ENCODE measurements at places on chromosomes 7 and 10. TPM values are rescaled to one million over a fixed set of nuclear protein-coding genes. Genes with fewer than 3 reads are reported as not detected.

Gene HMX2
- not detected for total RNA-seq

Gene PNLIPRP1
- not detected for total RNA-seq

Gene PDE1C
- total RNA-seq, result 0.33 TPM

Gene CALHM3
- total RNA-seq, result not detected

Gene MRLN
- not detected for total RNA-seq

Gene SNCG
- total RNA-seq, result 542 TPM

Gene CCDC7
- total RNA-seq, result 16.6 TPM

Gene OR2A1
- 0.14 TPM for total RNA-seq

Gene RINT1
- 12.1 TPM for total RNA-seq

DNA sequence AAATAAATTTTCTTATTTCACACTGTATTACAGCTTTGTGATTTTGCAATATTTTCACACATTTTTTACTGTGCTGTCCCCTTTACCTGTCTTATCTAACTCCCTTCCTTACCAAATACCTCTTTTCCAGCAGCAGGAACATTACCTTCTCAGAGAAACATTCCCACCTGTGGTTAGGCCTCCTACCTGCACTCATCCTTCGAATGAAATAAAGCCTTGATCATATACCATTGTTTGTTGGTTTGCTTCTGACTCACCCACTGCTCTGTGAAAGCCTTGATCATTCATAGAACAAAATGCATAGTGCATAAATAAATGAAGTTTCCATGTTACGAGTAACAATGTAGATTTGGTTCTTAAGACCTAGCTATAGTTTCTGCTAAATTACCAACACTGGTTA is 256.3 kb downstream of the ARL4A start:
- H3K4me3 ChIP-seq, result no peak overlapping the region
- H3K27ac ChIP-seq, result no peak overlapping the region
- H3K27me3 ChIP-seq, result no peaks in the 10 kb centered on the region
- H3K4me1 ChIP-seq, result no peaks in the 10 kb centered on the region
- H3K36me3 ChIP-seq, result no peaks in the 10 kb centered on the region

GRCh38 chr10:17454161-17455014 is at the start of gene ST8SIA6:
Gene ST8SIA6 (minus strand): TSS chr10:17454595. CDS start chr10:17454255, 340 bp downstream.
- DNase-seq, result no peak
- no peak within 1 kb of the TSS for H3K4me3 ChIP-seq
- no peaks in the 10 kb centered on the region for H3K36me3 ChIP-seq
- H3K27ac ChIP-seq, result no peak within 1 kb of the TSS
- peaks cover 3% of the 10 kb centered on the region for H3K4me1 ChIP-seq

- H3K27ac ChIP-seq, result peak overlapping the region; percentile 48
- peaks cover 35% of the 10 kb centered on the region for H3K4me1 ChIP-seq
- H3K4me3 ChIP-seq, result no peak overlapping the region
- no peaks in the 10 kb centered on the region for H3K27me3 ChIP-seq
- peaks cover 11% of the 10 kb centered on the region for H3K36me3 ChIP-seq
These were observed 25.5 kb downstream of the VSIR start for GRCh38 chr10:71747551-71748523.

- peak; percentile 55 for DNase-seq
- no peaks in the 10 kb centered on the region for H3K4me1 ChIP-seq
- H3K36me3 ChIP-seq, result no peaks in the 10 kb centered on the region
- H3K4me3 ChIP-seq, result no peak overlapping the region
- H3K27ac ChIP-seq, result no peak overlapping the region
These were observed 84.9 kb upstream of the ADRB1 start for GRCh38 chr10:113958631-113959382.

GRCh38 chr10:128576943-128577670 is 450.9 kb upstream of the MKI67 start:
- H3K36me3 ChIP-seq, result no peaks in the 10 kb centered on the region
- peaks cover 2% of the 10 kb centered on the region for H3K27me3 ChIP-seq
- H3K4me1 ChIP-seq, result no peaks in the 10 kb centered on the region
- DNase-seq, result no peak

DNA sequence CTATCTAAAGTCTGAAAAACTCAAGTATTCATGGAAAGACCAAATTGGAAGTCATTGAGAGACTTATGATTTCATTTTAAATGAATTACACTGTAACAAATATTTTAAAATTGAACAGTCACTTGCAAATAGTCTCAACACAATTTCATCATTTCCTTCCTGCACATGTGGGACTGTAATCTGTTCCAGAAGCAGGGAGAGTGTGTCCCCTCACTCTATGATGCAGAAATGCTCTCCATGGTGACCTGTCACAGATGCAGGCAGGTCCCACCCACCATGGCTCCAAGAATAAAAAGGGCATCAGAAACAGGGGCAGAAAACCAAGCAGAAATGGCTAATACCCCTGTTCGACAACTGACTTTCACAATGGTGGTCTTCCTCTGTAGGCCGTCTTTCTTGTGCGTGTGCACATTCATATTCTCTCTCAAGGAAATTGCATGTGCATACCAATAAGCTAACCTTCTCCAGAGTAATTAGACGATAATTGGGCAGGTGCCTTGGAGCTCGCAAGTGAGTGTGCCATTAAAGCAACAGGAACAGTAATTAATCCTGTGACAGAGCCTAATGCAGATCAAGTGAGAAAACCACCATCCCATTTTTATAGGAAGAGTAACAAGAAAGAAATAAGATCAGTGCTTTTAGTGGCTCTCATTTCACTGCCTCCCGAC is 170.9 kb downstream of the ZMYND11 start:
- no peaks in the 10 kb centered on the region for H3K36me3 ChIP-seq
- no peak overlapping the region for H3K4me3 ChIP-seq
- no peak for DNase-seq
- H3K4me1 ChIP-seq, result peaks cover 12% of the 10 kb centered on the region
- H3K27ac ChIP-seq, result no peak overlapping the region
- H3K27me3 ChIP-seq, result no peaks in the 10 kb centered on the region

GRCh38 chr10:103442031-103442461 is 10.1 kb downstream of the CALHM2 start:
- no peak overlapping the region for H3K4me3 ChIP-seq
- no peaks in the 10 kb centered on the region for H3K27me3 ChIP-seq
- H3K36me3 ChIP-seq, result no peaks in the 10 kb centered on the region
- H3K27ac ChIP-seq, result peak overlapping the region; percentile 51
- peak; percentile 91 for DNase-seq

- H3K27me3 ChIP-seq, result no peaks in the 10 kb centered on the region
- H3K4me1 ChIP-seq, result peaks cover 57% of the 10 kb centered on the region
- no peaks in the 10 kb centered on the region for H3K36me3 ChIP-seq
- DNase-seq, result no peak
These were observed 17.0 kb downstream of the DNAJB12 start for GRCh38 chr10:72337722-72338121.

- H3K27ac ChIP-seq, result no peak overlapping the region
- H3K4me1 ChIP-seq, result no peaks in the 10 kb centered on the region
- no peaks in the 10 kb centered on the region for H3K36me3 ChIP-seq
- DNase-seq, result no peak
- H3K4me3 ChIP-seq, result no peak overlapping the region
- peaks cover 6% of the 10 kb centered on the region for H3K27me3 ChIP-seq
These were observed 958 bp downstream of the ANKRD1 start for GRCh38 chr10:90919683-90920574.

DNA sequence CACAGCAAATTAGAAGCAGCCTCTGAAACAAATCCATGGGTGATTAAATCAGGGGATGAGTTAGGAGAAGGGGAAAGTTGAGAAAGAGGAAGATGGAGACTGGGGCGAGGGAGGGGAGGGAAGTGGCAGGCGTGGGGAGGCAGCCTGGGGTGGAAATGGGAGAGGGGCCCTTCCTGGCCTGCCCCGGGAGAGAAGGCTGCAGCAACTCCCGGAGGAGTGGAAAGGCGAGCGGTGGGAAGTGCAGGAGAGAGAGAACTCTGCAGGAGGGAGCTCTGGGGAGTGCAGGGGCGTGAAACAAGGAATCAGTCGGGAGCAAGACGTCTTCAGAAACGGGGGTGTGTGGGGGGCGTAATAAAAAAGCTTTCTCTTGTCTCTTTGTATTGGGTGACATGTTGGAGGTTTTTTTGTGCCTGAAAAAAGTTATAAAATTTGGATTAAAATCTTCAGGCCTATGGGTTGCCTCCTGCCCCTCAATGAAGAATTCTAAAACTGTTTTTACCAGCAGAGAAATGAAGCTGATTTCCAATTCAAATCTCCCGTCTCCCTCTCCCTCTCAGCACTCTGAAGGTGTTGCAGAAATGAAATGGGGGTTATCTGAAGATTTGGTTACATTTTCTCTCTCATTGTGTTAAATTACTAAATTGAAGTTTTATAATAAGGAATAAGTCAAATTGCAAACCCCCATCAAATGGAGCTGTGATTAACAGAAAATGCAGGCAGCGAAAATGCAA is 4.7 kb upstream of the UNCX start:
- H3K27me3 ChIP-seq, result peaks cover 94% of the 10 kb centered on the region
- H3K4me3 ChIP-seq, result no peak overlapping the region
- H3K36me3 ChIP-seq, result no peaks in the 10 kb centered on the region
- H3K27ac ChIP-seq, result no peak overlapping the region
- H3K4me1 ChIP-seq, result no peaks in the 10 kb centered on the region

DNA sequence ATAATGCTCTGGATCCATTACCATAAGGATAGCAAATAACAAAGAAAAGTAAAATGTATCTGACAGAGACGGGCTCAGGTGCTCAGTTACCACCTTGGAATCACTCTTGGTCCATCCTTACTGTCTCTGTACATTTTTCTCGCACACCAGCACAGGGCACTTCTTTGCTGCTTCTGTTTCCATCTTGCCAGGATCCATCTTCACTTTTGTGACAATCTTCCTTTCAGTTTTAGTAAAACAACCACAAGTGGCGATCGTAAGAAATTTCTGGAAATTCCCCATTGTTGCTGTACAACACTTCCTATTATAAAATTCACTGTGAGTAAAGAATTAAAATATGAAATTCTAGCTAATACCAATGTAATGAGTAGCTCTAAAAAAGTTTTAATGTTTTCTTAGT is 695.5 kb downstream of the GRM8 start:
- H3K4me3 ChIP-seq, result no peak overlapping the region
- H3K27me3 ChIP-seq, result no peaks in the 10 kb centered on the region
- no peak for DNase-seq
- no peaks in the 10 kb centered on the region for H3K4me1 ChIP-seq

DNA sequence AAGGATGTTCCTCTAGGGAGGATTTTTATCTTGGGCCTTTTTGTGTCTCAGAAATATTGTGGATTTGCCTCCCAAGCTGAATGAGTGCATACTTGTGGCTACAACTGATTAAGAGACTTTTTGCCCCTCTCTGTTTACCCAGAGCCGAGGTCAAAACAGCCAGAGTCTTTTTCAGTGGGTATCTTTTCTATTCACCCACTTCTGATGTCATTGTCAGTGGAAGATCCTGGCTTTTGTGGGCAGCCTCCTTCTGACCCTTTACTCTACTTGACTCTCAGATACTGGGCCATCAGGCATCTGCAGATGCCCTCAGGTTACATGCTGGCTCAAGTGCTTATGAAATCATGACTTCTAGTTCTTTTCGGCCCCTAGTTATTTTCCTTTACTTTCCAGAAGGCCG is 19.6 kb upstream of the PIP4K2A start:
- H3K27me3 ChIP-seq, result no peaks in the 10 kb centered on the region
- no peaks in the 10 kb centered on the region for H3K36me3 ChIP-seq
- no peak for DNase-seq
- H3K4me1 ChIP-seq, result no peaks in the 10 kb centered on the region
- no peak overlapping the region for H3K4me3 ChIP-seq

DNA sequence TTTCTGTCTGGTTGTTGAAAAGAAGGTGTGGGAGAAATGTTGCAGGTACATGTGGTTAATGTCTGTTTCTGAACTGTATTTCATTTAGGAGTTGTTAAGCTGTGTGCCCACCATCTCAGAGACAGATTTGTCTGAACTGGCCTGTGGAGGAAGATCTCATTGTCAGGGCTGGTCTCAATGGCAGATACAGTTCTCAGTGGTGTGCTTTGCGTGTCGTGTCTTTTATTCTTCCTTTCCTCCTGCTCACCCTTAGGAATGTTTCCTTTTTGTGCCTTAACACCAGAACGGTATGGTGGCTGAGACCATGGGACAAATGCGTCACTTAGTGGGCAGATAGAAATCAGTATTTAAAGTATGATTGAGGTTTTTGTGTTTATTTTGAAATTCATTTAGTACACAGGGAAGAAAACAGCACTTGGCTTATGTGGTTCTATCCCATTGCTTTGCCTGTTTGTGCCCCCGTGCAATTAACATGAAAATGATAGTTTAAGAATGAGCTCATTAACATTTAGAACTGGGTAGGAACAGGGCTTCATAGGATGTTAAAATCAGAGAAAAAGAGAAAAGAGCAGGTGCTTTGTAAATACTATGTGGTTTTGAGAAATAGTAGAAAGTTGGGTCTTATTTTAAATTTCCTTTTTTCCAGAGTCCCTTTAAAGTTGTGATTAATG is 112.6 kb downstream of the AUTS2 start:
- no peak overlapping the region for H3K4me3 ChIP-seq
- DNase-seq, result no peak
- H3K4me1 ChIP-seq, result no peaks in the 10 kb centered on the region
- H3K27ac ChIP-seq, result no peak overlapping the region

DNA sequence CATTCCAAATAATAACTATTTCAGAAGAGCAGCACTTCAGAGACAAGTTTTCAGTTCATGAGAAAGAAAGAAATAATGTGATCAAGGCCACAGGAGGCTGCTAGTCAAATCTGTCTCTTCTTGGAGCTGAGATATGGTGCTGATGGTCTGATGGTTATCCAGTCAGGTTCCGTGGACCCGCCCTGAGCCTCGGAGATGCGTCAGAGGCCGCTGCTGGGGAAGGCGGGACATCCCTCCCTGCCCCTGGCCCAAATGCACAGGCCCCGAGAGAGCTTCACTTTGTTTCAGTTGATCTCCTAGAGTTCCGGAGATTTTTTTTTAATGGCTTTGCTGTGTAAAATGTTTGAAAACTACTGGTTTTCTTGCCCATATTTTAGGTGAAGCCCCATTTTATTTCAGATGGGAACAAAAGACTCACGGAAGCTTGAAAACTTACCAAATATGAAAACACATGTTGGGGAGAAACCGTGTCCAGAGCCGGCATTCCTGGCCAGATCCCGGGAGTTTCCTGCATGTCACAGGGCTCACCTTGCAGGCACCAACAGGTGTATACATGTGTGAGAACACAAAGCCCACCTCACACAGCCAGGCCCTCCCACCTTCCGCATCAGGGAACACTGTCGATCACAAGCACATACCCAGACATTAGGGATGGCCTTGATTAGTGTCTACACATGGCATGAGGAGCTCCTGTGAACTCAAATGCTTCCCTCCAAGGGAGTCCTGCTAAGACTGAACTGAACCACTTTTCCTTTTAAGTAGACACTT is 499.0 kb downstream of the TCERG1L start:
- no peak overlapping the region for H3K4me3 ChIP-seq
- no peaks in the 10 kb centered on the region for H3K36me3 ChIP-seq
- no peak for DNase-seq
- H3K27me3 ChIP-seq, result no peaks in the 10 kb centered on the region
- no peaks in the 10 kb centered on the region for H3K4me1 ChIP-seq
- no peak overlapping the region for H3K27ac ChIP-seq

- DNase-seq, result no peak
- no peaks in the 10 kb centered on the region for H3K4me1 ChIP-seq
- H3K4me3 ChIP-seq, result no peak overlapping the region
- H3K27ac ChIP-seq, result no peak overlapping the region
- H3K27me3 ChIP-seq, result no peaks in the 10 kb centered on the region
These were observed 34.8 kb upstream of the BICC1 start for GRCh38 chr10:58477902-58478301.

All from adrenal gland (tissue), 19 donors.